ENCODE measurements at places on chromosomes 6 and 20.
A peak's percentile ranks its signal among the peaks of the same experiment; 100 is the strongest.

DNA sequence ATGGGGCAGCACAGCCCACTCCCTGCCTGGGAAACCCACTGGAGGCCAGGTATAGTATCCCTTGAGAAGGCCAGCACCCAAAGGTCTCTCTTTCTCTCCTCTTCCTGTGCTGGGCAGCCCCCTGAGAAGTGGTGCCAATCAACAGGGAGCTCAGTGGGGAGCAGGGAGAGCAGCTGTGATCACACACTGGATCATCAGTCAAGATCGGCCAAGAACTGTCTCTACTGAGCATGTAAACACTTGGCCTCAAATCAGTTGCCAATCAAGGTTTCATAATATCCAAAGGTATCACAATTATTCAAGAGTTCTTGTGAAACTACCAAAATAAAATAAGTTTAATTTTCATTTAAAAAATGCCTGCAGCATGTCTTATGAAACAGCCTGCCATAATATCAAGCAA, 18.8 kb downstream of the MRPL14 start:
- DNase-seq, result no peak

DNA sequence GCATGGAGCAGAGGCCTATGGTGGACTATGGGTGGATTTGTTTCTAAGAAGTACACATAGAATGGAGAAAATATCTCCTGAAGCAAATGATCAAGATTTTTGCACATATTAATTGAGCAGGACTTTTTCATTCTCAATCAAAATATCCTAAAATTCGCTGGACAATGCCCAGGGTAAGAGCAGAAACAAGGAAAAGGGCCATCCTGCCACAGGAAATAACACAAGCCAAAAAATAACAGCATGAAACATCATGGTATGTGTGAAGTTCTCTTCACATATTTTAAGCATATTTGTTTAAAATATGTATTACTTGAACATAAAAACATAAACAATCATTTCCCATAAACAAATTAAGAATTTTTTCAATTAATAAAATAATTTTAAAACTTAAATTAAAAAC, 868.9 kb downstream of the EPHA7 start:
- DNase-seq, result no peak

DNA sequence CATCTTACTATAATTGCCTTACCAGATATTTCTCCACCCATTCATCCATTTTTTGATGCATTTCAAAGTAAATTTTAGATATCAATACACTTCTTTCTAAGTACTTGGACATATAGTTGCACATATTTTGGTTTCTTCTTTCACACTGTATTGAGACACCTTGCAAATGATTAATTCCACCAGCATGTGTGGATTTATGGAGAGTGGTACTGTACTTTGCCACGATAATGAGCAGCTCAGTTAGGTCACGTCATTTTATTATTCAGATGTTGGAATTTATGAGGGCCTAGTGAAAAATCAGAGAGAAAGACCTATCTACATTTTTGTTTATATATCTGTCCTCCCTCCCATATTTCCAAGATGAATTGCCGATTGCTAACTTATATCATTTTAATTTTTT, 5.3 kb downstream of the NFYA start:
- DNase-seq, result no peak

DNA sequence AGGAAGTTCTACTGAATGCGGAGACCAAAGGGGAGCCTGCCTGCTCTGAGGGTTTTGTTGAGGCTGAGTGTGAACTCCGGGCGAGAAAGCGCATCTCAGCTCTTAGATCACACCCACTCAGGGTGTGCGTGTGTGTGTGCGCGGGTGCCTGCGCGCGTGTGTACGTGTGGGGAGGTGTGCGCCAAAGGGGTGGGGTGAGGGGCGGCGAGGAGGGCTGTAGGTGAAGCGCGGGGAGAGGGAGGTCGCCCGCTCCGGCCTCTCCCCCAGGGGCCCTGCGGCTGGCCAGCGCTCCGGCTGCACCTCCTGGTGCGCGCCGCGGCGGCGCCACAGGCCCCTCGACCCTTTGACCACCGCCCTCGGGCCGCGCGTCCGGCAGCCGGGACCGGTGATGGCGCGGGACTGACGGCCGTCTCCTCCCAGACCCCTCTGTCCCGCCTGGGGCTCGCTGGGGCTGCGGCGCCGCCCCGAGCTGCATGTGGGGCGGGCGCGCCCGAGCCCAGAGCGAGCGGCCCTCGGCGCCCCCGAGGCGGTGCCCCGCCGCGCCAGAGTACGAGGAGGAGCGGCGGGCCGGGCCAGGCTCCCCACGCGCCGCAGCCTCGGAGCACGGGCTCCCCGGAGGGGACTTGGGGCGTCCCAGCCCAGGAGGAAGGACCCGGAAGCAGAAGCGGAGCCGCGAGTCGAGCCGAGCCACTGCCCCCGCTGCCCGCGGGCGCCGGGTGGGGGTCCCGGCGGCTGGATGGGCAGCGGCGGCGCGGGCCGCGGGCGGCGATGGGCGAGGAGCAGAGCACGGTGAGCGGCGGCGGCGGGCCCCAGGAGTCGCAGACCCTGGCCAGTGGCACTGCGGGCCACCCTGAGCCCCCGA, at the start of gene RNF217:
RNF217 (plus strand) TSS at position 661 of the 862 bp plus-strand sequence; CDS start at position 769, 108 bp downstream.
- peak; percentile 51 for DNase-seq

DNA sequence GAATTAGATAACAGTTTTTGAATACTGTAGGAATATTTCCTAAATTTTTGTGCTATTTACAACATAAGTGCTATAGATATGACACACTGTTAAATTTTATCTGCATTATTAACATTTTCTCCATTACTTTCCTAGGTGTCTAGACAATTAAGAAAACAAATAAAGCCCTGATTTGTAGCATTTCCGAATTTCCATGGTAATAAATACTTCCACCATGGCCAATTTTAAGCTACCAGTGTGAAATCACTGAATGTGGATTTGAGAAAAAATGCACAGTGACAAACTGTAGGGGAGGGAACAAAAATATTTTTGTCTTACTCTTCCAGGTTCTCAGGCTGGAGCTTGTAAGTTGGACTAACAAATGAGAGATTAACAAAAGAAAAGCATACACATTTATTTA, 27.9 kb downstream of the LIN28B start:
- no peak for DNase-seq

DNA sequence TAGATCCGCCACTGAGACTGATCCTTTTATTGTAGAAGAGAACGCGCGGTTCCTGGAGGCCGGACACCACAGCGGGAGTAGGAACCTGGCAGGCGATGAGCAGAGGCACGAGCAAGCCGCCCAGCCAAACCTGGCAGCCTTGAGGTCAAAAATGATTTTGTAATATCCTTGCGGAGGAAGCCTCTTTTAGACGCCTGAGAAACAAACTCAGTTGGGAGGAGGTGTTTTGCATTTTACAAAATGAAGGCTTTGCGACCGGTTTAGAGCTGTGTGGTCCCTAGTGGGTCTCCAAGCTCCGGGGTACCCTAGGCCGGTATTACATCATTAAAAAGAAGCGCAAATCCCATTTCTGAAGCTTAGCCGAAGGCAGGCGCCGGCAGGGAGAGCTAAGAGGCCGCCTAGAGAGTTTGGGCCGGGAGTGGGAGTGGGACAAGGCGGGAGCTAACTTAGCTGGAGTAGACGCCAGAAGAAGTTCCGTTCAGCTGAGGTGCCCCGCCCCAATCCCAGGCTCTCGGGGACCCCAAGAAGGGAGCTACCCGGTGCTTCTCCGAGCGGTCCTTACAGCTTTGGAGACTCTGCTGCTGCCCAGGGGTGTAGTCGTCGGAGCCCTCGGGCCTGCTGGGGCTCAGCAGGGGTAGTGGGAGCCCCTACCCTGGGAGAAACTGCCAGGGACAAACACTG, 1.9 kb upstream of the TBX18 start:
- DNase-seq, result no peak

DNA sequence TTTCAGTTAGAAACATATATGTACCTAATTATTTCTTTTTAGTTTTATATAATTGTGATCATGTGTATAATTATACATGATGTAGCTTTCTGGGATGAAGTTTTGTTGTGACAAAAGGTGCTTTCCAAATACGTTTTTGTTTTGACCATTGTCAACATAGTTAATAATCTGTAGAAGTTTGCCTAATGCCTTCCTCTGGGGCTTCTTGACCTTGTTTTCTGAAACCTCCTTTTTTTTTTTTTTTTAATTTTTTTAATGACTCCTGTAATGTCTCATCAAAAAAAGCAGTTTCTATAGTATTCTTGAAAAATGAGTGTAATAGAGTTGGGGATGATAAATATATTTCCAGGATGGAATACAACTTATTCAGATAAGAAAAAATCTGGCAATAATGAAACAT, 434.7 kb upstream of the SOX4 start:
- DNase-seq, result no peak

DNA sequence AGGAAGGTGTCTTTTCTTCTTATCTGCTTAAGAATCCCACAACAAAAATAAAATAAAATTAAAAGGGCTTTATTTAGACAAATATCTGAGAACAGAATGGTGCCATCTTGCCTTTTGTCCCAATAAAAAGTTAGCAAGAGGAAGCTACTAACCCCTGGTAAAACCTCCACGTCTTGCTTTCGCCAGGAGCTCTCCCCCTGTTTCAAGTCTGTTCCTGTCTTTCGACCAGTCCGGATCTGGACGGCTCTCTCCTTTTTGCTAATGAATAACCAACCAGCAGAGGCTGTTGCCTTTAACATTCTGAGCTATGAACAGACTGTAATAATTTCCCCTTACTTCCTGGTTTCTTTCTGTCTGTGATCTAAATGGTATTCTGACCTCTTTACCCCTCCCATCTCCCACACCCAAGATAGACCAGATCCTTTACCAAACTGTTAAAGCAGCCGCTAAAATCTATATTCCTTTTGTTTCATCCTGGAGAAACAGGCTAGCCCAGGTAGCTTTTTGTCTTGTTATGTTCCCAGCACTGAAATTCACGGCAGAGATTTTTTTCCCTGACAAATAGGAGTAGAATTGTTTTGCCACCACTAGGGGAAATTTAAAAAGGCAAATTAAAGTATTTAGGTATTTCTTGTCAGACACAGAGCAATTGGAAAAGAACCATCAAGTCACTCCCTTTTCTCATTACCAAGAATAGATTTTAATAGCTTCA, at the start of gene FRK:
FRK (minus strand) TSS at position 320 of the 712 bp plus-strand sequence. CDS start 580 bp downstream, outside the sequence.
- DNase-seq, result no peak

DNA sequence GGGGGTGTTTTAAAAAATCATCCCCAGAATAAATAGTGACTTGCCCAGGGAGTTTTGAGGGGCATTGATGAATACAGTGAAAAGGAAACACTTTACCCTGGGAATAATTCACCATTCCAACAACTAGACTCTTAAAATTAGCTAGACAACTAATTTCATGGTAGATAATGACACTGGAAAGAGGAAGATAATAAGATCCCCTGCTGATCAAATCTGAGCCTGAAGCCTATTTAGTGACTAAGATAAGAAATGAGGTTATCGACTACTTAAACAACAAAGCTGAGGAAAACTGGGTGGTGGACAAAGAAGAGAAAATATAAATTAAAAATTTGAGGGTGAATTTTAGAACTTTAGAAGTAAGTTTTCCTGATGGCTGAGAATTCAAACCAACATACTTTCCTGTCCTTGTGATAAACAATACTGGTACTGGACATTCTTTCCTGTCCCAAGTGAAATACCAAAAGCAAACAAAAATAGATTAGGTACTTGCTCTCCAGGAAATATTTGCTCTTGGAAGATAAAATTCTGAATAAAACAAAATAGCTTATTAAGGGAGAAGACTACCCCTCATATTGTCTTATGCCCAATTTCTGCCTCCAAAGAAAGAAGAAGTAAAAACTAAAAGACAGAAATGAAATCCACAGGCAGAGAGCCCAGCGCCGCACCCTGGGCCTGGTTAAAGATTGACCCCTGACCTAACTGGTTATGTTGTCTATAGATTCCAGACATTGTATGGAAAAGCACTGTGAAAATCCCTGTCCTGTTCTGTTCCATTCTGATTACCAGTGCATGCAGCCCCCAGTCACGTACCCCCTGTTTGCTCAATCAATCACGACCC, 64.0 kb upstream of the ADGRF4 start:
- no peak for DNase-seq

DNA sequence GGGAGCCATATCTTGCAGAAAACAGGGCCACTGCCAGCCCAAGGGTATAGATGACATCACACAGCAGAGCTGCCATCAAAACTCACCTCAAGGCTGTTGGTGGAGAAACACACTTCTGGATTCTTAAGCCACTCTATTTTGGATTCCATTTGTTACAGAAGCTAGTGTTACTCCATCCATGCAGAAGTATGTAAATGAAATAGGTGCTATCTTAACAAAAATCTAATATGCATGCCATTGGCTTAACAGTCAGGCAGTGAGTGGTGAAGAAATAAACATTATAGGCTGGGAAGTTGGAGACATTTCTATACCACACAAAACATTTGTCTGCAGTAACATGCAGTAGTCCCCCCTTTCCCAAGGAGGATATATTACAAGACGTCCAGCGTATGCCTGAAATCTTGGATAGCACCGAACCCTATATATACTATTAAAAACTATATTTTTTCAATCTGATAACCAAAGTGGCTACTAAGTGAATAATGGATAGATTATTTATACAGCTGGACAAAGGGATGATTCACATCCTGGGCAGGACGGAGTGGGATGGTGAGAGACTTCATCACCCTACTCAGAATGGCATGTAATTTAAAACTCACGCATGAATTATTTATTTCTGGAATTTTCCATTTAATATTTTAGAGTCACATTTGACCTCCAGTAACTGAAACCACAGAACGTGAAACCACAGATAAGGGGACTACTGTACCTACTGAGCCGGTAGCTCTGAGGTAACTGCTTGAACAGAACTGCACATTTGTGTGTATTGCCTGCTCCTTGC, 160.0 kb upstream of the PLN start:
- peak; percentile 93 for DNase-seq

GRCh38 chr6:126539022-126539421, 199.1 kb downstream of the CENPW start:
- peak; percentile 92 for DNase-seq

DNA sequence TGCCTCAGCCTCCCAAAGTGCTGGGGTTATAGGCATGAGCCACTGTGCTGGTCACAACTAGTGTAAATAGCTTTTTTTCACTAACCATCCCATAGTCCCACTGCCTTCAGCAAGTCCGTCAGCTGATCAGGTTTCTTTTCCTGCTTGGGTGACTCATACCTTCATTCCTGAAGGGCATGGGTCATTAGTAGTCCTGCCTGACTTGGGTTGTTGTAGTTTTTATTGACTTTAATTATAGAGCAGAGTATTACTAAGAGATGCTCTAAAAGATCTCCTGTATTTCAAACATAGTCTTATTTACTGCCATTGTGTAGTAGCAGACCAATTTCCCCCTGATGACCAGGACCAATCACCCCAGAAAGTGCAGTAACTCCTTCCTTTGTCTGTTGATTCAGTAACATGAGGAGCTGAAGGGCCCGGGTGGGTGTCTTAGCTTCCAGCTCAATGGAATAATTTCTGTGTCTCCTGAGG, 25.8 kb downstream of the HLA-C start:
- peak; percentile 91 for DNase-seq

GRCh38 chr20:44183282-44183681, 3.7 kb downstream of the JPH2 start:
- DNase-seq, result no peak

GRCh38 chr20:48156951-48157700, 371.8 kb upstream of the SULF2 start:
- DNase-seq, result no peak

- no peak for DNase-seq
Observed at GRCh38 chr6:72413884-72414283, 208.0 kb upstream of the KCNQ5 start.

DNA sequence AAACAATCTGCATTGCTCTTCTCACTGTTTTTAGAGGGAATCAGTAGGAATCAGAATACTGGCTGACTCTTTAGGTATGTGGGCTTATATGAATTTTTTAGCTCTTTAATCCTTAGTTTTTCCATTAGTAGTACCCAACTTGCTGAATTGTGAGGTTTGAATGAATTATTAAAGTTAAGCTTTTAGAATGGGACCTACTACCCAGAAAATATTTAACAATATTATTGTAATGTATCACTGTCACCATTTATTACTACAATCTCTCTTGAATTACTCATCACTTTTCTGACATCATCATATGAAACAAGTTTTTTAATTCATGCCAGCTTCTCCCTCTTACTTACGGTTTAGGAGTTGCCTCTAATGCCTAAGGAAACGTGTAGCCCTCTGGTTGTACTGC, 212.7 kb downstream of the BCKDHB start:
- DNase-seq, result no peak

Measured in HT1080 (cell line).